ENCODE measurements at places on chromosomes 12 and 14.

- DNase-seq, result no peak
Measured at GRCh38 chr12:102757154-102757881, 159.7 kb downstream of the PAH start.

DNA sequence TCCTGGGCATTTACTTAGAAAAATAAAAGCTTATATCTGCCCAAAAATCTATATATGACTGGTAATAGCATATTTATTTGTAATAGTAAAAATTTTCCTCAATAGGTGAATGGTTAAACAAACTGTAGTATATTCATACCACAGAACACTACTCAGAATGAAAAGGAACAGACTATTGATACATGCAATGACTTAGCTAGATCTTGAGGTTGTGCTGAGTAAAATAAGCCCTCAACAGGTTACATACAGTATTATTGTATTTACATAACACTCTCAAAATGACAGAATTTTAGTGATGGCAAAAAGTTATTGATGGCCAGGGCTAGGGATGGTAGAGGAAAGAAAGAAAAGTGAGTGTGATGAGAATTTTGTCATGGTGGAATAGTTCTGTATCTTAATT lies 178.4 kb downstream of the BMP4 start:
- no peak for DNase-seq

- no peak for DNase-seq
Measured at GRCh38 chr14:24094841-24095270, 745 bp downstream of the PCK2 start.

GRCh38 chr12:78931466-78931990 lies 67.0 kb downstream of the SYT1 start:
- no peak for DNase-seq

- no peak for DNase-seq
Measured at GRCh38 chr12:100967189-100967588, 172.6 kb downstream of the ANO4 start.

DNA sequence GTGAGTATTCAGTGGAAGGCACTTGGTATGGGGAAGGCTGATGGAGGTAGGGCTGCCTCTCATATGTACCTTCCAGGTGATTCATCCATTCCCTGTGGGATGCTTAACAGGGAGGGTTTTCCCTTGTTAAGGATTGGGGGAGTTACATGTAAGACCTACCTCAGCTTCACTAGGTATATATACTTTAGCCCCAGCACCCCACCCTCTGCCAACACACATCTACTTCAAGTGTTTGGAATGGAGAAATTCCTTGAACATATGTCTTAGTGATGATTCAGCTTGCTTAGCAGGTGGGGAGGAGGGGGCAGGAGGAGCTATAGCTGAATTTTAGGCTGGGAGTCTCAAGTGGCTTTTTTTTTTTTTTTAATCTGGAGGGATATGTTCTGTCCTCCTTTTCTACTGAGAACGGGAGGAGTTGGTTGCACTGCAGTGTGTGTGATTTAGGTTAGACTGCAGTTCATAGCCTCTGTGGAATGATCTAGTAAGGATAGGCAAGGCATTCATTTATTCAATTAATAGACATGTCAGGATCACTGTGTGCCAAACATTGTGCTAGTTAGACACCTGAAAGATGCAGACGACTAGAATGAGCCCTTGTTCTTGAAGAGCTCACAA lies 1.7 kb downstream of the PIP4K2C start:
- no peak for DNase-seq

- DNase-seq, result no peak
Measured at GRCh38 chr12:125861299-125862281, 796.4 kb downstream of the AACS start.

DNA sequence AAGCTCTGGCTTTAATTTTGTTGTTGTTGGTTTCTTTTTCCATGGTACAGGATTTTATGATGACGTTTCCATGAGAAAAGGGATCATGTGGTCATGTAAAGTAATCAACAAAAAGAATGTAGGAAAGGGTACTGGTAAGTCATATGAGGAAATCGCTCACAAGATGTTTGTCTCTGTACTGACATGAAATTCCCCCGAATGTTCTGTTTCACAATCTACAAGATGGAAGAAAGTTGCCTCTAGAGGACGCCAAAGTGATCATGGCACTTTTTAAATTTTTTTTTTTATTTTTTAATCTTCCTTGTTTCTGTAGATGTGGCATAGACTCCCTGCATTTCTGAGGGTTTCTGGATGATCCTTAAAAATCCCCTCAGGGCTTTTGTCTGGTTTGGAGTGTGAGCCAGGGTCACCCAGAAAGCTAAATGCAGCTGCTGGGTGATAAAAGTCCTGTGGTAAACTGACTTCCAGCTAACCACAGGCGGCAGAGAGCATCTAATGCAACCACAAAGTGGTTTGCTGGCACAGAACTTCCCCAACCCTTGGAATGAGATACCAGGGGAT lies 393.5 kb downstream of the CCDC91 start:
- DNase-seq, result no peak

- DNase-seq, result no peak
Measured at GRCh38 chr12:38141239-38141638, 175.3 kb upstream of the ALG10B start.

GRCh38 chr14:23104070-23104590 lies 659 bp downstream of the CIROP start:
- no peak for DNase-seq

- DNase-seq, result no peak
Measured at GRCh38 chr14:21804981-21805380, 131.4 kb upstream of the OR4E1 start.

DNA sequence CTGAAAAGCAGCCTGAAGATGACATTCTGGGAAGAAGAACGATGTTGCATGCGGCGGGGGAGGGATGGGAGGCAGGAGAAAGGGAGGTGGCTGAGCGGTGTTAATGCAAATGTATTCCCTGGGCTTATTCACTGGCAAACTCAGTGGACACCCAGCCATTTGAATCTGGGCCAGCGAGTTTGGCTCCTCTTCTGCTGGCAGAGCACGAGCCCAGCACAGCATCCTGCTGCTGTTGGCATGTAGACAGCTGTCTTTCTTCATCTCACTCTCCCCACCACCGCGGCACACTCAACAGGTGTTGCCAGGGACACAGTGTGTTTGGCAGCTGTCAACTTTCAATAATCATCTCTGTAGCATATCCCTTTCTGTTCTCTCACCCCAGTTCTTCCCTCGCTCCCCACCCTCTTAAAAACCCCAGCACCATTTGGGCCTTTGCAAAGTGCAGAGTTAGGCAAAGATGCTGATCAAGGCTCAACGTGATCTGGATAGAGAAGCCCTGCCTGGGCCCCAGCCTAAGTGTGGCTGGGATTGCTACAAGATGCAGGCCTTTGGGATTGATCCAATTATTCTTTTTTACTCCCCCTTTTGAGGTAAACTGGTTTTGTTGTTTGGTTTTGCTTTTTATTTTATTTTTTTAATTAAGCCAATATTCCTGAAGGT lies 131.9 kb downstream of the EXOC5 start:
- peak; percentile 7 for DNase-seq

GRCh38 chr12:45008211-45008610 lies 42.7 kb downstream of the DBX2 start:
- DNase-seq, result no peak

GRCh38 chr12:121783766-121784165 lies 9.7 kb downstream of the RHOF start:
- no peak for DNase-seq

DNA sequence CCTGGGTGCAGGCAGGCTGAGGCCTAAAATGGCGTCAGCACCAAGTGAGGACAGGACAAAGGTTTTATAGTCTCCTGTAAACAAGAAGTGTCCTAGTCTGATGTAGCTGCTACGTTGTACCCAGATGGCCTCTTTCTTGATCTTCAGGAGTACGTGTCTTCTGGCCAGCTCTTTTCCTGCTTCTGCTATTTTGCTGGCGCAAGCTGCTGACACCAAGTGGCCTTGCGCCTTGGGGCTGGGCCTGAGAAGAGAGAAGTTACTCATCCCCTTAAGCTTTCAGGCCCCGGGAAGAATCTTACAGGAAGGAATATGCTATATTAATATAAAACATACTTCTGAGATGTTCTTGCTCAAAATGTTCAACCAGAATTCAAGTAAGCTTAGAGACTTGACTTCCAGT lies 605.2 kb downstream of the GALC start:
- DNase-seq, result no peak

DNA sequence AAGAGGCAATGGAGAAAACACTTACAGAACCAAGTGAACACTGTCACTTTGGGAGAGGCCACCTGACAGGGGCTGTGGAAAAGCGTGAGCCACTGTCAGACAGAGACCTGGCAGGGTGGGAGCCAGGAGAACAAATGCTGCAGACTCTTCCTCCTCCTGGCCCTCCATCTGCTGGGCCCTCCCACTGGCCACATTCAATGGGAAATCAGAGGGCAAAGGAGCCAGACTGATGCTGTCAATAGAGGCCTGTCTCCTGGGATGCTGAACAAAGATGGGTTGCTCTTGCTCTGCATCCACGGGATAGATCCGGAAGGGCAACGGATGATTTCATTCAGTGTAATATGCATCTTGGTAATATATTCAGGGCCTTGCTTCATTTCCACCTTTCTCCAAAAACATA lies 44.9 kb upstream of the BCAT1 start:
- DNase-seq, result no peak

GRCh38 chr12:12551115-12551514 lies 11.5 kb downstream of the DUSP16 start:
- no peak for DNase-seq

GRCh38 chr14:63387711-63388110 lies 69.0 kb upstream of the GPHB5 start:
- DNase-seq, result no peak

DNA sequence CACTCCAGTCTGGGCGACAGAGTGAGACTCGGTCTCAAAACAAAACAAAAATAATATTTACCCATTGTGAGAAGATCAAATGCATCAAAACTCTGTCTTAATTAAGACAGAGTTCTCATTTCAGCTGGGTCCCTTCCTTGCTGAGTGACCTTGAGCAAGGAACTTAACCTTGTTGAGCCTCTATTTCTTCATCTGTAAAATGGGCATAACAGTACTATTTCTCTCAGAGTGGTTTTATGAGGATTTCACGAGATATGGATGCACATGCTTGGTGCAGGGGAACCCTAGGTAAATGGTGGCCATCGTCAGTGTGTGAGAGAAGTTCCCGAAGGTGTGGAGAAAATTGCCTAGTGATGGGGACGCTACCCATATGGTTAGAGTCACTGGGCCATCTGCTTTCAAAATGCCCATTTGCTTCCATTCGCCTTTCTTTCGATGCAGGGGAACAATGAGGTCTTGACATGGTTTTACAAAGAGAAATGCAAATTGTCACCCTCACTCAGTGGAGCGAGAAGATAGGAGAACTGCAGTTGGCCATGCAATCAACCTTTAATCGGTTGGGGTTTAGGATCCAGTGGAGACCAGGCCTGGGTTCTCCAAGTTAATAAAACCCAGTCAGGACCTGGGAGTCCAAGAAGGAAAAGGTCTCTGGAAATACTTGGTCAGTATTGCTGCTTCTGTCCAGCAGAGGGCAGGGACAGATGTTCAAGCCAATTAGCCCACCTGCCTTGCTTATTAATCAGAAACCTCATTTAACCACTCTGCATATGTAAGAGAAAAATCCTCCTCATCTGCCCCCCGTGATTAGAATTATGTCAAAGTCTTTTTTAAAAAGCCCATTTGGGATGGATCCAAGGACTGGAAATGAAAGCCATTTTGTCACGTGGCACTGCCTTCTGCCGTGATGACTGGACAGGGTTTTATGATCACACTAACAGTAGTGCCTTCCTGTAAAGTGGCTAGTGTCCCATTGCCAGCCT lies 37.2 kb downstream of the CFAP251 start:
- peak; percentile 12 for DNase-seq

GRCh38 chr12:38628288-38628687 lies 277.1 kb downstream of the CPNE8 start:
- DNase-seq, result no peak

DNA sequence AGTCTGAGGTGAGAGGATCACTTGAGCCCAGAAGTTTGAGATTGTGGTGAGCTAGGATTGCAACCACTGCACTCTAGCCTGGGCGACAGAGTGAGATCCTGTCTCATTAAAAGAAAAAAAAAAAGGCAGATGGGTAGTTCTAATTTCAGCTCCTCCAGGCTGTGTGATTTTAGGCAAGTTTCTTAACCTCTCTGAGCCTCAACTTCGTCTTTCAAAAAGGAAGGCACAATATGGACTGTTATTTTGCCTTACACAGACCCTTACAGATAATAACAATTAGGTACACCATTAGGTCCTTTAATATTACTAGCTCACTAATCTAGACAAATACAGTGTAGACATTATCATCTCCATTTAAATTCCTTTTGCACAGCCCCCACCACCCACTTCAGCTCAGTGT lies 4.8 kb upstream of the CCDC177 start:
- no peak for DNase-seq
